ENCODE measurements at places on chromosomes 1 and 21.
A peak's percentile ranks its signal among the peaks of the same experiment; 100 is the strongest.

DNA sequence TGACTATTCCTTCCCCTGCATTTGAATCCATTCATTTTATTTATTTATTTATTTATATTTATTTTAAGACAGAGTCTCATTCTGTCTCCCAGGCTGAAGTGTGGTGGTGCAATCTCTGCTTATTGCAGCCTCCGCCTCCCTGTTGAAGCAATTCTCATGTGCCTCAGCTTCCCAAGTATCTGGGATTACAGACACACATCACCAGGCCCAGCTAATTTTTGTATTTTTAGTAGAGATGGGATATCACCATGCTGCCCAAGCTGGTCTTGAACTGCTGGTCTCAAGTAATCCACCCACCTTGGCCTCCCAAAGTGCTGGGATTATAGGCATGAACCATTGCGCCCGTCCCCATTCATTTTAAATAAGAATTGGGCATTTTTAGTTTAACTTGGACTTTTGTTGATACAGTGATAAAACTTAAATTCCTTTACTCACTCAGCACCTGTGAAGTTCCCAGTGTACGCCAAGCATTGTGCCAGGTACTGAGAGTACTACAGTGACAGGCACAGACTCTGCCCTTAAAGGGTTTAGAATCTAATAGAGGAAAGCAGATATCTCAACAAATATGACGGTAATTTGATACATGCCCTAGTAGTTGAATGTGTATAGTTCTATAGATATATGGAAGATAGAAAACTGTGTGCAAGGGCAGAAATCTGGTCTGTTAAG lies 90.5 kb downstream of the PTPRC start:
- DNase-seq = no peak

DNA sequence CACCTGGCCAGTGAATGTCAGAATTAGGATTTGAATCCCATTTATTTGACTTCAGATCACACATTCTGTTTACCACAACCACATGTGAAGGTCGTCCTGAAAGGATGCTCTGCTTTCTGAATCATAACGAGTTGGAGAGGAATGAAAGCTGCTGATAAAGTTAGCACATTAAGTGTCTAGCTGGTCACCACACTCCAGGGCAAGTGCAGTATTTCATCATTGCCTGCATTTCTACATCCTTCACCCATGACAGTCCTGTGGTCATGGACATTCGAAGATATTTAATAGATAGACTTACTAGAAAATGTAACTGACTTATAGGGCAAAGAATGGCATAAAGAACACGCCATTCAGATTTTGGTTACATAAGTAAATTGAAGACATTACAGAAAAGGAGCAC lies 52.7 kb upstream of the ST6GALNAC3 start:
- peak; percentile 53 for DNase-seq

DNA sequence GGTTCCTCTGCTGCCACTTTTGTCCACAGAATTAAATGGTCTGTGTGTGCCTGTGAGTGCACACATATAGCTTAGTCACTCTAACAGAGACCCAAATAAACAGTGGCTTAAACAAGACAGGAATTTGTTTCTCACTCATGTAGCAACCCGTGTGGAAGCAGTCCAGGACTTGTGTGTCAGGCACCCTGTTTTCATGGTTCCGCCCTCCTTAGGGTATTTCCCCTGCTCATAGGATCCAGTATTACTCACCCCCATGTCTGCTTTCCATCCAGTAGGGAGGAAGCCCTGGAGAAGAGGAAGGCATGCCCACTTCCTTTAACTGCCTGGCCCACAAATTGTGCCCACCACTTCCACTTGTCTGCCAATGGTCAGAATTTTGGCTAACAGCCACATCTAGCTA lies 41.3 kb upstream of the TACSTD2 start:
- no peak for DNase-seq

GRCh38 chr1:195831789-195832188 lies 776.5 kb downstream of the KCNT2 start:
- DNase-seq = no peak

DNA sequence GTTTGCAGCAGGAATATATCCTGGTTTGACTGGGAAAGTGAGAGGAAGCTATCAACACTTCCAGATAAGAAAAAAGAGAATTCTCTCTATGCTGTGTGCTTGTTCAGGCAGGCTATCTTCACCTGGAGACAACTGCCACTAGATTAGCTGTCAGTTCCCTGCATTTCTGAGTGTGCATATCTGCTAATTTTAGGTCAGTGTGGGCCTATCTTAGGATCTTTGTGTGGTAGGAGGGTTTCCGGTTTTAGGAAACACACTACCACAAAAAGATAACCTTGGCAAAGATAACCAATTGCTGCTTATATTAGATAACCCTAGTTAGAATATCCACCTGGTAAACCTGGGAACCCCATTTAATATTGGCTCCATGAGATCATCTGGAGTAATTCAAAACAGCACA lies 22.5 kb upstream of the GBP5 start:
- peak; percentile 72 for DNase-seq

GRCh38 chr1:168939110-168939946 lies 167.2 kb upstream of the ATP1B1 start:
- no peak for DNase-seq

DNA sequence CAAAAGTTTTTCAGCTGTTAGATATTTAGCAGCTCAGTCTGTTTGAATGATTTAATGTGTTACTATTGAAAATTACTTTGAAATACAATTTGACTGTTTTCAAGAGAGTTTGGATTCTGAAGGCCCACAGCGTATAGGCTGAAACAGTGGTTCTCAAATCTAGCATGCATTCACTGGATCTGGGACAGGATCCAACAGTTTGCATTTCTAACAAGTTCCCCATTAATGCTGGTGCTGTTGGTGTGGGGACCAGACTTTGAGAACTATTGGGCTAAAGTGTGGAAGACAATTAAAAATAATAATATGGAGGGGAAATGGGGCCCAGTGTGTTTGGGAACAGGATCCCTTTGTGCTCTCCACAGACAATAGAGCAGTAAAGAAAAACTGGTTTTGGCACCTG lies 31.9 kb downstream of the ITSN1 start:
- DNase-seq = no peak

- no peak for DNase-seq
Measured at GRCh38 chr1:198575292-198575691, 34.8 kb upstream of the ATP6V1G3 start.

DNA sequence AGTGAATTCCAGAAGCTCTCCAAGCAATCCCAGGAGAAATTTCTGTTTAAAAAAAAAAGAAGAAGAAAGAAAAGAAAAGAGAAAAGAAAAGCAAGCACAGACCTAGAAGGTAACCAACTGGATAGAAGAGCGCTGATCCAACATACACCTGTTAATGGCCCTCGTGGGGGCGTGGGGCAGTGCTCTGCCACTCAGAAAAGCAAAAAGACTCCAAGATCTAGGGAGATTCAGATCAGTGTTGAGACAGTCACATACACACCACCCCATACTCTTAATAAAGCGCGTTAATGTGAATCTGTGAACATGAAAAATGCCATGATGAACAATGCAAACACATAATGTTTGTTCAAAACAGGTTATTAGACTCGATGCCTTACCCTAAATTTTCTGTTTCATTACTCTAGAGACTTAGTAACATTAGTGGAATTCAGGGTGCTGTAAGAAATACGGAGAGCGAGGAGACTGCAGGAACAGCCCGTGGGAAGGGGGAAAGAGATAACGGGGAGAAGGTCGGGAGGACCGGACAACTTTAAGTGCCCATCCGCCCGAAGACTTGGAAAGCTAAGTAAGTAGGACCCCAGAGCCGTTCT lies 406 bp downstream of the NME7 start:
- no peak for DNase-seq

DNA sequence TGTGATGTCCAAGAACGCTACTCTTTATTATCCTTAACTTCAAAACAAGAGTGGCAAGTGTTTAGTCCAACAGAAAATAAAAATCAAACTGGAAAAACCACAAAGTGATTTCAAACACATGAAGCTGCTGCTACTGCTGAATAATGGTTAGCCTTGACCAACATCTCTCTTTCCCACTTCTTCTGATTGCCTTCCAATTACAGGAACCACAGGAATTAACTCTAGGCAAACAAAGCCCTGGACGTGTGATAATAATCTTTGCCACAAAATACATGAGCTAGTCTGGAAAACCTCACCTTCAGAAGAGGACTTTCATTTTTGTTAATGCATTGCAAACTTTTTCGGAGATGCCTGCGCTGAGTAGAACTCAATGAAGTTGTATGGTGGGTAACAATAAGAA lies 48.6 kb upstream of the COL11A1 start:
- DNase-seq = no peak

- DNase-seq = peak; percentile 45
Measured at GRCh38 chr1:198919667-198920398, 281.0 kb downstream of the PTPRC start.

DNA sequence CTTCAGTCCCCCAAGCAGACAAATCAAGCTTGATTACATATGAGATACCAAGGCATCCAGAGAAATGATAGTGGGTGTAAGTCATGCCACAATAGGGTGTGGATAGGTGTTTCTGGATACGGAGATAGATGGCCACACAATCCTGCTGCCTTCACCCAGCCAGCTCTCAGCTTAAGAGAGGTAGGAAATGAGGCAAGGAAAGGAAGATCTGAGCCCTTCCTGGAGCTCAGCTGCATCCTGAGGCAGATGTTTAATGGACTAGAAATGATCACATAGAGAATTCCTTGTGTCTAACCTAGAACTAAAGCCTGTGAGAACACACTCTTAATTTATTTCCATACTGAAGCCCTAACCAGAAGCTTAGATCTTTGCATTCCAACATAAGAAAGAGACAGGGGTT lies 210.3 kb downstream of the ST6GALNAC3 start:
- no peak for DNase-seq

GRCh38 chr21:42107177-42107880 lies 36.2 kb downstream of the UMODL1 start:
- no peak for DNase-seq

DNA sequence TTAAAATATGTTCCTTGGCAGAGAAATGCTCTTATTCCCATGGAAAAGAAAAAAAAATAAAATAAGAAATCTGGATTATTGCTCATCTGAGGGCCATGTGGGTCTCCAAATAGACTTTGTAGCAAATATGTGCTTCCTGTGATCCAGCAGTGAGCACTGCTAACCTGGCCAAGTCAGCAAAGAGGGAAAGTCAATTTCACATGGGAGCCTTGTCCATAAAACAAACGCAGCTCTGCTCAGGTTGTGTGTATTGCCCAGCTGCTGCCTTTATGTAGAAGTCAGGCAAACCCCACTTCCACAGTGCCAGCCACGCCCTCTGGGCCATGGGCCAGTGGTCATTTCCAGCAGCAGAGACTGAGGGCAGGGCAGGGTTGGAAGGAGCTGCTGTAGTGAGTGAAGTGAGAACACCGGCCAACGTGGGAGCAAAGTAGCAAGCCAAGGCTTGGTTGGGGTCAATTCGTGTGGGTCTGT lies 174.3 kb downstream of the LYPLAL1 start:
- no peak for DNase-seq

DNA sequence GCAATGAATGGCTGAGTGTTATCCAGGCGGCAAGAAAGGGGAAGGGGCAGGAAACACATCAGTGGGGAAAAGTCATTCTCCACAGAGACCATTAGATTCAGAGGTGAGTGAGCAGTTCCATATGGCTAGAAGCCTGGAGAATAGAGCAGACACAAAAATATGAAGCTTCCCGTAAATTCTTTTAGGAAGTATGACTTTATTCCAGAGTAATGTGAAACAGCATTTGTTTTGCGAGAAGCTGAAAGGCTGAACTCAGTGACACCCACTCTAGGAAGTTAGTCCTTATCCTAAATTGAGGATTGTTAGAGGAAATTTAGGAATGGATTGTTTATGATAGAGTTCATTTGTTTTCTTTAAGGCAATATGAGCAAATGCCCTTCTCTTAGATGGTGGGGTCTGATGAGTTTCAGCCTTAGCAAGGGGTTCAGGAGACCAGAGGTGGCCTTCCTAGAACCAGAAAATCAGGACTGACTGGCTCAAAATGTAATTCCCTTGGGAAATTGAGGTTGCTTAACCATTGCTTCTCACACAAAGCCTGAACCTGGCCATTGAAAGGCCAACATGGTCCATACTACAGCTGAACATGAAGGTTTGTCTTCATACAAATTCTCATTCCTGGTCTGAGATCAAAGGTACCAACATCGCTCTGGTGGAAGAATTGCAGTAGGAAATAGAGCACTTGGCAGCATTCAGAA lies 167.5 kb downstream of the TPR start:
- DNase-seq = no peak

DNA sequence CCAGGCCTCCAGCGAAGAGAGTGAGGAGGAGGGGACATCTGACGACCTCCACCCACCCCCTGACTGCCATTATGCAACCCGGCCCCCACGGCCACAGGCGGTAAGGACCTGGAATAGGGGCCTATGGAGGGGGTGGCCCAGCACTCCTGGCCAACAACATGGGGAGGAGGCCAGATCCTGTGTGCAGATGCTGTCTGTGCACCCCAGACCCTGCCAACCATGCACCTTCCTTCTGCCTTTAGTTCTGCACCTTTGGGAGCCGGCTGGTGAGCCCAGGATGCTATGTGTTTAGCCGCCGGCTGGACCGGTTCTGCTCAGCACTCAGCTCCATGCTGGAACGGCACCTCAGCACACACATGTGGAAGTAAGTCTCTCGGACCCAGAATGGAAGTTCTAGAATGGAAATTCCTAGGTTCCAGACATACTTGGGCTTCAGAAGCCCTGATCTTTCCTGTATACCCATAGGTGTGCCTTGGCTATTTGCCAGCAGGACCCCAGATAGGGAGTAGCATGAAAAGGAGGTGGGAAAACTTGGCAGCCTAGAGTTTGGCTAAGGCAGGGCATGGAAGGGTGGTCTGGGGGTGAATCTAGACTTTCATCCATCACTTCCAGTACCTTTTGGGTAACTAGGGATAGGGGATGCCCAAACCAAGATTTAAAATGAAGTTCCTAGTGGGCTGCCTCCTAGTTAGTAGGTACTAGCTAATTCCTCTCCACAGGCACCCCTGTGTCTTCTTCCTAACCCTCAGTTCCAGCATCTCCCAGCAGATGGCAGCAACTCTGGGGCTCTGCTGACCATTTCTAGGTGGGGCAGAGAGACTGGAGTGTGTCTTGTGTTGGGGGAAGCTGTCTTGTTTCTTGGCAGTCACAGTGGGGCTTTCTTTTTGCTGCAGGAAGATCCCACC lies 3.6 kb upstream of the CYB561D1 start:
- DNase-seq = peak; percentile 79

DNA sequence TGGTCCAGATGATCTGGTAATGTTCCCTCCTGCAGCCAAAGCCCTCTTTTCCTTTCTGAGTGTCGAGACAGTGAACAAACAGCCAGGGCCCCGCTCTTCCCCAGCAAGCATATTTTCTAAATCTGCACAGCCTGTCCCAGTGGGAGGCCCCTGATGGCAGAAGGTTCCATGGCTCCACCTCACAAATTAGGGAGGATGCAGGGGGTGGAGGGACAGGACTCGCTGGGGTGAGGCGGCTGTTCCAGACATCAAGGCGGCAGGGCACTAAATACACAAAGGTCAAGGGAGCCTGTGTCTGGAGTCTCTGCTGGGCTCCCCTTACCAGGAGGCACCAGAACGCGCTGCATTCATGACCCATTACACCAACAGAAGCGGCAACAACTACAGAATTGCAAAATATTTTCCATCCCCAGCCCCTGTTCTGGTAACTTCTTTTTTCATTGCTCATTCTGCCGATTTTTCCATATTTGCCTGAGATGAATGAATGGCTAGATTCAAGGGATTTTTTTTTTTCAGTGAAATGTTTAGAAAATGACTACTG lies 27.0 kb upstream of the PRELP start:
- DNase-seq = no peak

GRCh38 chr1:203558064-203558760 lies 64.3 kb downstream of the OPTC start:
- peak; percentile 73 for DNase-seq
